ENCODE measurements at places on chromosomes 13 and 19.

- DNase-seq: no peak
Measured at GRCh38 chr13:71880753-71881541, 13.9 kb upstream of the DACH1 start.

- DNase-seq: no peak
Measured at GRCh38 chr13:27101847-27102246, 69.8 kb downstream of the USP12 start.

DNA sequence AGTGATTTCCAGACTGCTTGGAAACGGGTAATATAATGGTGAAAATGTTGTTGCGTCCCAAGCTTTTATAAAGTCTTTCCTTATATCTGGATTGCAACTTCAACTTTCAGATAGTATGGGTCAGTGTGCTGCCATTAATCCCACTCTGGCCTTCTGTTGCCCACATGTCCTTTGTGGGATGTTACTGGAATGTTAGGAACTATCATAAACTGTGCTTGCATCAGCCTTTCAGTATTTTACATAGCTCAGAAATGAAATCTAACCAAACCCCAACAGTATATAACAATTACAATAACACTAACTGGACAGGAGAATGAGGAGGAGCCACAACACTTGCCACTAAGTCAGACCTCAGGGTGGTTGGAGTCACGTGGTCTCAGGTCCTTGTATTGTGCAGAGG lies 78.9 kb downstream of the LNX2 start:
- no peak for DNase-seq

DNA sequence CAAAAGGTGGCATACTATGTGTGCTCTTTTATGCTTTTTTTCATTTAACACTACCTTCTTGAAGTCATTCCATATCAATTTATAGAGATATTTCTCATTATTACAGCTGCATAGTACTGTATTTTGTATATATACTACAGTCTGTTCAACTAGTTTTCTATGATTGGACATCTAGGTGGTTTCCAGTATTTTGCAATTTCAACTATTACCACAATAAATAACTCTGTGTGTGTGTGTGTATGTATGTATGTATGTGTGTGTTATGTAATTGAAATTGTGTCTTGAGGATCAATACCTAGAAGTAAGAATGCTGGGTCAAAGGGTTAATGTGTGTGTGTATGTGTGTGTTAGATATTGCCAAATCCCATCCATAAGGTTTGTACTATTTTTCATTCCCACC lies 7.0 kb downstream of the LPAR6 start:
- DNase-seq: no peak

DNA sequence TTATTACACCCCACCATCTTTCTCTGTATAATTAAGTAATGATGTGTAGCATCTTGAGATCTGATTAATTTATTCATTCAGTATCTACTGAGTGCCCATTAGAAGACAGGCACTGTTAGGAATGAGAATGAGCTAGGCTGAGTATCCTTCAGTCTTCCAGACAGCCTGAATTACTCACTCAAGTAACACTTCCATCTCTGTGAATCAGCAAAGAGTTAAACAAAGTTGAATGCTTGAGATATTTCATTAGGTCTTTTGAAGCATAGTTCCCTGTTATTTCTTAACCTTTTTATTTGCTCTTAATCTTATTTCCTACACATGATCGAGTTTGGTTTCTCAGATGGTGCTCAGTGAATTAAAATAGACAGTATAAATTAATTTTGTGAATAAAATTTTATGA lies 413.7 kb downstream of the DCT start:
- no peak for DNase-seq

DNA sequence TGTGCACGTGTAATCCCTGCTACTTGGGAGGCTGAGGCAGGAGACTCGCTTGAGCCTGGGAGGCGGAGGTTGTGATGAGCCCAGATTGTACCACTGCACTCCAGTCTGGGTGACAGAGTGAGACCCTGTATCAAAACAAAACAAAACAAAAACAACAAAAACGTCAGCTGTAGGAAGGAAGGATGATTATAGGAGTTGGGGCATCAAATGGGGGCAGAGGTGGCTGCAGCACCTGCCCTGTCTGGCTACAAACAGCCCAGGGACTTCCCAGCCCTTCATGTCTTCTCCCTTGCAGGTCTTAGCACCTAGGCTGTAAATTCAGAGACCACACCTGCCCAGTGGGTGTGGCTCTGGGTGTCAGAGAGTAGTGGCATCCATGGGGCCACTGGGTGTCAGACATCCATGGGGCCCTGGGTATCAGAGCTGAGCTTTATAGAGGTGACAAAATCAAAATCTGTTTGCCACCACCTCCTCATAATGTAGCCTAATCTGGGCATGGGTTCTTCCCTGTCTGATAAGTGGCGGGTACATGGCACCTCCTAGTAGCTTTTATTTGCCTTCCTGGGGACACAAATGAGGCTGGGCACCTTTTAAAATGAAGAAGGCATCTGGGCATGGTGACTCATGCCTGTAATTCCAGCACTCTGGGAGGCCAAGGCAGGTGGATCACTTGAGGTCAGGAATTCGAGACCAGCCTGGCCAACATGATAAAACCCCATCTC lies 4.7 kb upstream of the B3GNT3 start:
- DNase-seq: no peak

DNA sequence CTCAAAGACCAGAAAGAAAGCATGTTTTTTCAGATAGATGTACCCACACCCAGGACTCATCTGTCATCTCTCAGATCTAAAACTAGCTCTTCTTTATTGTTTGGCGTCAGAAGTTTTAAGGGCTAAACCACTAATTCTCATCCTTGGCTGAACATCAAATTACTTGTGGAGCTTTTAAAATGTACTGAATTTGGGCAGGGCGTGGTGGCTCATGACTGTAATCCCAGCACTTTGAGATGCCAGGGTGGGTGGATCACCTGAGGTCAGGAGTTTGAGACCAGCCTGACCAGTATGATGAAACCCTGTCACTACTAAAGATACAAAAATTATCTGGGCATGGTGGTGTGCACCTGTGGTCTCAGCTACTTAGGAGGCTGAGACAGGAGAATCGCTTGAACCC lies 47.4 kb downstream of the RCBTB2 start:
- DNase-seq: no peak

- no peak for DNase-seq
Measured at GRCh38 chr13:100240109-100240779, 151.4 kb downstream of the PCCA start.

- no peak for DNase-seq
Measured at GRCh38 chr13:43405457-43405856, 381.3 kb downstream of the ENOX1 start.

- no peak for DNase-seq
Measured at GRCh38 chr19:35002037-35002535, 2.0 kb downstream of the GRAMD1A start.

DNA sequence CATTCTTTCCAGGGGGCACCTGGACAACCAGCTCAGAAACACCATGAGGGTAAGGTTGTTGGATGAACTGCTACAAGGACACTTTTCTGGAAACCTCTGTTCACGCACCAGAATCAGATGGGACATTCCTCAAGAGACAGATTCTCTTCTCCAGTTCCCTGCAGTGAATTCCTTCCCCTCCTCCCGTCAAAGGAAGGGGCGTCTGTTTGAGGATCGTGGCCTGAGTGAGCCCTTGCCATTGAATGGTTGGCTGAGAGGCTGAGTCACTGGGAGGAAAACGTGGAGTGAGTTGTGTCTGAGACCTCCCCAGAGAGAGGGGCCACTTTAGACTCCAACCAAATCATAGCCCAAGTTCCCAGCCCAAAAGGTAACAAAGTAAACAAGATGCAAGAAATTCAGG lies 79.4 kb upstream of the ZNF507 start:
- no peak for DNase-seq

DNA sequence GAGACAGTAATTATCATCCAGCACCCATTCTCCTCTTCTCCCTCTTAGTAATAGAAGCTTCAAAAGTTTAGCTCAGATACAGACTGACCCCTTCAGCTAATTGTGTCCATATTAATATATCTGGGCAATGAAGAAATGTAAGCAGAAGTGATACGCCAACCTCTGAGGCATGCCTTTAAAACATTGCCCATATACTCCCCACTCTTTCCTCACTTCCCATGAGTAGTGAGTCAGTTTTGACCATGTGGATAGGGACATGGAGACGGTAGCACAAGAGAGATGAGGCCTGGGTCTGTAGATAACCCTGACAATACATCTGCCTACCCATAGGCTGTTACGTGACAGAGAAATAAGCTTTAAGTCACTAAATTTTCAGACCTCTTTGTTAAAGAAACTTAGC lies 147.6 kb downstream of the KCTD12 start:
- DNase-seq: no peak

DNA sequence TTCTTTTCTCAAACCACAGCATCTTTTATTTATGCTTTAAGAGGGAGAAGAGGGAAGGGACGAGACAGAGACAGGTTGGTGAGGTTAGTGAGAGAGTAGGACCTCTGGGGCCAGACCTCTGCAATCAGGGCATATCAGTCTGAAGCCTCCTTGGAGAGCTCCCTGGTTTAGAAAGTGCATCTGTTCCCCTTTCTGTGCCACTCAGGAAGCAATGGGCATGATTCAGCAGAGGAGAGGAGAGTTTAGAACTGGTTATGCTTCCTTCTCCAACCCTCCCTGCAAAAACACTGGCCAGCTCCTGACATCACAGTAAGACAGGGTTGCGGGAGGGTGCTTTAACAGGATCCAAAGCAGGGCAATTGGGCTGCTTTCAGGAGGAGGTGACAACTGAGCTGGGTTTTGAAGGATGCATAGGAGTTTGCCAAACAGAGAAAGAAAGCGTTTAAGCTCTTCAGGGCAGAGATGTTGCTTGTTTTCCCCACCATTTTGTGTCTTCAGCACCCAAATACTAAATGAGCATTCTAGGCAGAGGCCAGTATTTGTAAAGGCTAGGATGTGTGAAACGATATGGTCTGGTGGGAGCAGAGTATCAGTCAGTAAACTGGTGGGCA lies 33.1 kb downstream of the CERS4 start:
- no peak for DNase-seq

DNA sequence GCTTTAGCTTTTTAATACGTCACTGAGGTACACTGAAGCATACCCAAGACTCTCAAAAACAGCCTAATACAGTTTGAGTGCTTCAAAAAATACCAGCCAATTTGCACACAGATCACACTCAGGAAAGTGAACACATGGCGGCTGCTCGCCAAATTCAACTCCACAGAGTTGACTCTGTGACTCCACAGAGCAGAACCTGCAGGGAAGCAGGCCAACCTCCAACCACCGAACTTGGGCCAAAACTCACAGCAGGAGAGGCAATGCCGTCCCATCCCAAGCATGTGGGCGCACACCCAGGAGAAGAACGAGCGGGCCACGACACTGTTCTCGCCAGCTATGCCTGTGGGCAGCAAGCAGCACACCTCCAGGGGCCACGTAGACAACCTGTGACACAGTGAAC lies 21.1 kb downstream of the ELL start:
- DNase-seq: no peak

DNA sequence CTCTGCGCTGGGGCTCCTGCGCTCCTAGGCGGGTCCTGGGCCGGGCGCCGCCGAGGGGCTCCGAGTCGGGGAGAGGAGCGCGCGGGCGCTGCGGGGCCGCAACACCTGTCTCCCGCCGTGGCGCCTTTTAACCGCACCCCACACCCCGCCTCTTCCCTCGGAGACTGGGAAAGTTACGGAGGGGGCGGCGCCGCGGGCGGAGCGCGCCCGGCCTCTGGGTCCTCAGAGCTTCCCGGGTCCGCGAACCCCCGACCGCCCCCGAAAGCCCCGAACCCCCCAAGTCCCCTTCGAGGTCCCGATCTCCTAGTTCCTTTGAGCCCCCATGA lies at the start of gene GJB2:
Gene GJB2, minus strand, starts transcription at position 103 of the 326 bp plus-strand sequence. CDS start 3,357 bp downstream, outside the sequence.
- DNase-seq: no peak

GRCh38 chr19:48588670-48589401 lies 17.7 kb upstream of the SPACA4 start:
- peak; percentile 63 for DNase-seq

DNA sequence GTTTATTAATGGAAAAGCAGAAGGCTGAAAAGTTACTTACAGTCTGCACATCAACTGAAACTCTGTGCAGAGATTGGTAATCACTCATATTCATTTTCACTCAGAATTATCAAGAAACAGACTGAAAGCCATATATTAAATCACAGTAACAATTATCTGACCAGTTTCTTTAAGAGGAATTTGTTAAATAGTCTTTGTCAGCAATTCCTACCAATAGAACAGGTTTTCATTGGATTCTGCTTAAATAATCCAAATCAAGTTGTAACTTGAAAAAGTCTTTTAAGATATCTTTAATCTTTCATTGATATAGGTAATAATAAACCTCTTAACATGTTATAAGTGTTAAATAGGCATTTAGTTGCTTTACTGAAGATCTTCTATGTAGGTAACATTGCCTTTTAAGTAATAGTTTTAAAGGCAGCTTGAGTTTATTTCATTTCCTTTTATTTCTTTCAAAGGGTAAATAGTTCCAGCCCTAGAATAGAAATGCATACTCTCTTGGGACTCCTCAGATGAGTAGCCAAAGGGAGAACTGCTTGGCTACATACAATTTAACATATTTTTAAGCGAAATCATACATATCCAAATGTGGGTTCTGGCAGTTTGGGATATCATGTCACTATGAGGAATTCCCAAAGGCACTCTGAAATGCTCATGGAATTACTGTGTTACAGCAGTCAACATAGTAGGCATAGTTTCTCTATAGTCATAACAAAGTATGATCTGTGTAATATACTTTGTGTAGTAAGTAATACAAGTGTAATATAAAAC lies 326.0 kb upstream of the SPRY2 start:
- DNase-seq: no peak

DNA sequence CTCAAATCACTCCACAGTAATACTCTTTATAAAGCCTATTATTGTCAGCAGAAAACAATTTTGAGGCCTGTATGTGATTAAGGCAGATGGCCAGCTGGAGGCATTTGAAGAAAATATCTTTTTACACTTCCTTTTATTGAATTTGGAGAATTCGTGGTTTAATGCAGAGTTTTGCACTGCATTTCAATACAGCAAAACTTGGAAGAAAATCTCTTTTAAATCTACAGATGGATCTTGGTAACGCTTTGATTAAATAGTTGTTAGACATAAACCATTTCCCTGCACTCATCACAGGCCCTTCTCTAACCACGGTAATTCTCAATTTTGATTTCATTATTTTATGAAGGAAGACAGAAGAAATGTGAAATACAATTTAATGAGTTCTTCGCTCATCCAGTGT lies 185.7 kb downstream of the RFC3 start:
- DNase-seq: no peak

DNA sequence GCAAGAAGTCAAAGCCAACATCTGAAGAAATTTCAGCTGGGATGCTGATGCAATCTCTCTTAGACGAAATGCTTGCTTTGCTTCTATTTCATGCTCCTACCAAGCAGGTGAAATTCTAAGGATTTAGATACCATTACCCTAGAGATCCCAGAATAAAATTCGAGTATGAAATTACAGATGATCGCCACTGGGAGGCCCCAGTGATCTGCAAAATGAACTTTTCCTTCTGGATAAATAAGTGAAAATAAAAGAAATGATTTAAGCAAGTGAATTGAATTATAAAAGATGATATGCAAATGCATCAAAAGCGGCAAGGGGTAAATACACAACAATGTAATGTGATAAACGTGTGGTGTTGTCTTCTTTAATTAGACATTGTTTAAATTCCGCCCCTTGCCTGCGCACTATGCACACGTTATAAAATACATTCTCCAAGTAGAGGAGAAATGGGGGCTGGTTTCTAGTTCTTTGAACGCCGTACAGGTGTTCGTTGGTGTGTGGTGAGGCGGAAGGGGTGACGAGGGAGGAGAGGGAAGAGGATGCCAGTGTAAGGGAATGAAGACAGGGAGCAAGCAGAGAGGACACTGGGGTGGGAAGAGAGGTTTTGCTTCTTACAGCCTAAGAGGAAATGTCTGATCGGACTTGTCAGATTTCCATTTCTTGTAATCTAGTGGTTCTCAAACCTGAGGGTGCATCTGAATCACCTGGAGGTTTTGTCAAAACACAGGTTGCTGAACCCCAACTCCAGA lies 58.0 kb downstream of the ERCC5 start:
- no peak for DNase-seq

Measured in NT2/D1 (cell line).